ENCODE measurements at places on chromosomes 11 and 22.

- no peak for DNase-seq
These were observed 539.2 kb downstream of the NTM start for GRCh38 chr11:131909426-131910177.

- DNase-seq = no peak
These were observed 78.7 kb upstream of the CCND1 start for GRCh38 chr11:69562302-69562701.

- no peak for DNase-seq
These were observed 43.9 kb downstream of the PDHX start for GRCh38 chr11:34960277-34960676.

GRCh38 chr11:65279741-65280440 is 18.1 kb downstream of the POLA2 start:
- DNase-seq = peak; percentile 19

GRCh38 chr22:37818409-37819104 is 4.6 kb upstream of the GALR3 start:
- DNase-seq = peak; percentile 36

GRCh38 chr11:10304495-10305261 is at the start of gene ADM:
TSS of gene ADM (plus strand) at chr11:10305073. CDS start at chr11:10305701, 628 bp downstream.
- peak; percentile 69 for DNase-seq

DNA sequence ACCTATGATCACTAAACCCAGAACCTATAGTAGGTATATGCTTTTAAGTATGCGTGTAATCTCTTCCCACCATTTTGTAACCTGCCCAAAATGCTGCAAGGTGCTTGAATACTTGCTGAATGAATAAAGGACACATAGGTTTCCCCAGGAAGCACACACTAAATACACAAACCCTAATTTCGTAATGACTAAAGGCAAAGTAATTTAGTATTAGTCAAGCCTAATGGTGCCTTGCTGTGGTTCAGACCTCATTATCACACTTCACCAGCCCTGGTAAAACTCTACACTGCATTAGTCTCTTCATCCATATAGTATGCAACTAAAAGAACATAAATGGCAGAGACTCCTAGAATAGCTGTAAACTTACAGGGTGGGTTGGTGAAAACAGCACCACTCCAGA is 289.0 kb upstream of the PITPNB start:
- no peak for DNase-seq

DNA sequence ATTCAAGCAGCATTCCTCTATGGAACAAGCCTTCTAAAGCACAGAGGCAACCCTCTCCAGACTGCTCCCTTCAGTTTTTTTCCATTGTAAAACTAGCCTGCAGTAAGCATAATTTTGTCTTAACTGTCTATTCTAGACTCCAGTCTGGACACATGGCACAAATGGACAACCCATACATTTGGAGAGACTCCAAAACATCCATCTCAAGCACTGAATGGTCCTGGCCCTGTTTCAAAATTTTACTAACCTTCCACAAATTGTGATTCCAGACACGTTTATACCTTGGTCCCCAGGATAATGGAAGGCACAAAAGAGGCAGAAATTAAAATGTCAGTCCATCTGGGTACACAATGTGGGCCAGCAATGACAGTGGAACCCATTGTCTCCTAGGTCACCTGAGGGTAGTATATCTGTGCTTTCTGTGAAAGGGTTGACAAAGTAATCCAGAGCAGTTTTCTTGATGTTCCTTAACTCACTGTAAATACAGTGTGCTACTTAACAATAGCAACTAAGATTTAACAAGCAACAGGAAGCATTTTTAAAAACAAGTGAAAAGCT is 16.2 kb upstream of the SESN3 start:
- no peak for DNase-seq

- DNase-seq = no peak
These were observed 109.4 kb downstream of the KIF18A start for GRCh38 chr11:27998552-27998951.

Data from CD4-positive, alpha-beta T cell (primary cell).